ENCODE measurements at places on chromosomes 7 and 10. TPM values are rescaled to one million over a fixed set of nuclear protein-coding genes. Genes with fewer than 3 reads are reported as not detected.

GRCh38 chr7:6205971-6206660 lies 66.3 kb downstream of the CYTH3 start:
- no peak for DNase-seq
- peaks cover 18% of the 10 kb centered on the region for H3K27me3 ChIP-seq
- H3K4me3 ChIP-seq: no peak overlapping the region
- H3K36me3 ChIP-seq: no peaks in the 10 kb centered on the region

DNA sequence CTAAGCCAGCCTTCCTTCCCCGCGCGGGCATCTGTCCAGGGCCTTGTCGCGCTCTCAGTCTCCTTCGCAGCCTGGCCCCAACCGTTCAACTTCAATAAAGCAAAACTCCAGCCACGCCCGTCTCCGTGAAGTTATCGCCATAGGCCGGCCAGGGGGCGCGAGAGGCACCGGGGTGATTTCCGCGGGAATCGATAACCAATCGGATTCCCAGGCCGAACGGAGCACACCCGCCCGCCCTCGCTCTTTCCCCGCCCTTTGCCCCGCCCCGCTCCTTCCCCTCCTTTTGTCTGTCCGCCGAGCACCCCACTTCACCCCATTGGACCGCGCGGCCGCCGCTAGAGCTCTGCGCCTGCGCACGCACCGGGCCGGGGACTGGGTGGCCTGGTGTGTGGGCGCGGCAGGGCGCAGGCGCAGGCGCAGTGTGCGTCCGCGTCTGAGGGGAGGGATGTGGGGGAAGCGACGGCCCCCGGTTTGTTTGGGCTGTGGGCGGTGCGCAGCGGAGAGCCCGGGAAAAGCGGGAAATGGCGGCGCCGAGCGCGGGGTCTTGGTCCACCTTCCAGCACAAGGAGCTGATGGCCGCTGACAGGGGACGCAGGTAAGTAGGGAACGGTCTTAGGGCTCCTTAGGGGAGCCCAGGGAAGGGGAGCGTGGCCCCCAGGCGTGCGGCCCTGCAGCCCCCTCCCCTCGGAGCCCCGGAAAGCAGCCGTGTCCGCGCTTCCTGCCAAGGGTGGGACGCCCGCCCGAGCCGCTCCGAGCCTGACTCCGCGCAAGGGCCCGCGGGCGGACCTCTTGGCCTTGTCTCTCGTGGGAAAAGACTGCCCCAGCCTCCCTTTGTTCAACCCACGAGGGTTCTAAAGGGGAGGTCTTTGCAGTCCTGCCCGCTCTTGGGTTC lies at the start of gene CASP2:
Gene CASP2 (plus strand): TSS at position 417 of the 892 bp plus-strand sequence. CDS start 105 bp downstream, at position 522.
- DNase-seq: peak; percentile 99
- peak within 1 kb of the TSS; percentile 96 for H3K4me3 ChIP-seq
- no peaks in the 10 kb centered on the region for H3K27me3 ChIP-seq
- H3K36me3 ChIP-seq: peaks cover 44% of the 10 kb centered on the region
- H3K4me1 ChIP-seq: peaks cover 54% of the 10 kb centered on the region
- peak within 1 kb of the TSS; percentile 93 for H3K27ac ChIP-seq

DNA sequence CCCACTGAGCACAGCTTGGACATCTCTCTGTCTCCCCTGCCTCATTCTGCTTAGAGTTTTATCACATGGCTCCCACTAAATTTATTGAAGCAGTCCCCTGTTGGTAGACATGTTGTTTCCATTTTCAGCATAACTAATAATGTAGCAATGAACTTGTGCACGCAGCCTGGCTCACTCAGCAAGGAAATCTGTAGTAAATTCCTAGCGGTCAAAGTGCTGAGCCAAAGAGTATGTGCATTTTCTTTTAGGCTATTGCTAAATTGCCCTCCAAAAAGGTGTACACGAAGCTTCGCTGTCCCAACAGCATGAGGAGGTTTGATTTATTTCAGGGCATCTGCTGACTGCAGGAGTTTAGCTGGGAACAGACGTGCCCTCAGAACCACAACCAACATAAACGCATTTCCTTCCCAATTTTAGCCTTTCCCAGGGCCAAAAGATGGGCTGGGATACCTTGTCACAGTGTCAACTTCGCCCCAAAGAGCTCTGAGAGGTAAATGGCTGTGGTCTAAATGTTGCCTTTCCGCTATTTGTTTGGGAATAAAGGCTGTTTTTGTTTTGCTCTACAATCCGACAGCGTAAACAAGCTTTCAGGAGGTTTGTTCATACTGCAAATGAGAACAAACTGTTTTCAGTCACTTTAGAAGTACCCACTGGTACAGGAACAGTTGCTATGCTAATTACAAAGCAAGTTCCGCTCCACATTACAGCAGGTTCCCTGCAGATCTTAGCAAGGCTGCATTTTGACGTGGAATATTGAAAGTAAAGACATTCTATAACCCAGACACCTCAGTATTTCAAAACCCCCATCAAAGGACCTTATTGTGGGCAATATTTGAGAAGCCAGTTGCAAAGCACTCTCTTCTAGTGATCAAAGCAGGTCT lies 16.8 kb downstream of the VSIR start:
- peak overlapping the region; percentile 55 for H3K4me3 ChIP-seq
- peaks cover 69% of the 10 kb centered on the region for H3K4me1 ChIP-seq
- H3K27me3 ChIP-seq: no peaks in the 10 kb centered on the region
- no peak for DNase-seq
- peak overlapping the region; percentile 88 for H3K27ac ChIP-seq
- peaks cover 16% of the 10 kb centered on the region for H3K36me3 ChIP-seq

DNA sequence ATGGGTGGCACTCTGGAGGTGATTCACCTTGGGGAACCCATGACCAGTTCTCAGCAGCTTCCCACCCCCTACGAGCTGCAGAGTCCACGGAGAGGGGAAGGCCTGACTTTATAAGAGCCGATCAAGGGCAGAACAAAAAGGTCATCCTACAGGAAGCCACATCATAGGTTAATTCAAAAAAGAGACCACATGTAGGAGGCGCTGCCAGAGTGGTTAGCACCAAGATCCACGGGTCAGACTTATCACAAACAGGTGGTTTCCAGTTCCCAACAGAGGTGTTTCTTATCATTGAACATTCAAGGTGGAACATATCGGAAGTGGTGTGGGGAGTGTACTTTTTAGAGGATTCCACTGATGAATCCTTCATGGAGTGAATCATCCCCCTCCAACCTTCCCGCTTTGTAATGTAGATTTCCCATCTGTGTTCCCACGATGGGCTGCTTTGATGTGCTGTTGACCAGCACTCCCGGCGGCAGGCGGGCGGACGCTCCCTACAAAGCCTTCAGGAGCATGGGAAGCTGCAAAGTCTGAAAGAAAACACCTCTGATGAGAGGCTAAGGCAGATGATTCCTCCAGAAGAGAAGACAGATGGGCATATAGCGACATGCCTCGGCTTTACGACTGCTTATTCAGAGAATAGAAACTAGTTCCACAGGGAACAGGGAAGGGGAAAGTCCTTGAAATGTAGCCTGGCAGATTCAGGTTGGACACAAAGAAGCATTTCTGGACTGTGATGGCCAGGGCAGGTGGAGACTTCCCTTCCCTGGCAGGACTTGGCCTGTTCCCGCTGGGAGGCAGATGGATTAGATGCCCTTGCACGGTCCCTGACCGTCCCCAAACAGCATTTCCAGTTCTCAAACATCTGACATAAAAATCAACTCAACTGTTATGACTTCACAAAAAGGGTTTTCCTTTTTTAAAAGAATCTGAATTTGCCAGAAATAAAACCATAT lies 66.5 kb downstream of the AFAP1L2 start:
- peaks cover 31% of the 10 kb centered on the region for H3K4me1 ChIP-seq
- H3K27me3 ChIP-seq: peaks cover 8% of the 10 kb centered on the region
- peak; percentile 52 for DNase-seq
- no peaks in the 10 kb centered on the region for H3K36me3 ChIP-seq
- no peak overlapping the region for H3K4me3 ChIP-seq
- peak overlapping the region; percentile 34 for H3K27ac ChIP-seq

GRCh38 chr7:6012355-6013104 lies 3.5 kb downstream of the AIMP2 start:
- peak overlapping the region; percentile 66 for H3K27ac ChIP-seq
- no peak for DNase-seq
- peaks cover 37% of the 10 kb centered on the region for H3K36me3 ChIP-seq
- H3K27me3 ChIP-seq: no peaks in the 10 kb centered on the region
- H3K4me1 ChIP-seq: peaks cover 58% of the 10 kb centered on the region
- H3K4me3 ChIP-seq: no peak overlapping the region

DNA sequence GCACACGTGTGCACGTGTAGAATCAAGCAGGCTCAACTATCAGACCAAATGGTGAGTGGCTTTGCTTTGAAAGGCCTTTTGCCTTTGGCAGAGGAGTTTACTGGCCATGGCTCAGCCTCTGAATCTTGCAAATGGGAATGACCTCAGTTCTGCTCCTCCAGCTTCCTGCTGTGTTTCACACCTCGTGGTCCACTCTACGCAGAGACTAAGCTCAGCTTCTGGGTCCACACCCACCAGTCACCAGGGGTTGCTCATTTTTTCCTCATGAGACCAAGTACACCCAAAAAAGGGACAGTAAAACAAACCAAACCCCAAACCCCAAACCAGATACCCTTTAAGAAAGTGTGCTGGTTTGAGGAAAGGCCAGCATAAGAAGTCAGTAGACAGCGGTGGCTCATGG lies 236.4 kb downstream of the DNAJB6 start:
- peak; percentile 56 for DNase-seq
- H3K4me3 ChIP-seq: no peak overlapping the region
- peaks cover 8% of the 10 kb centered on the region for H3K36me3 ChIP-seq
- peak overlapping the region; percentile 29 for H3K27ac ChIP-seq
- peaks cover 80% of the 10 kb centered on the region for H3K4me1 ChIP-seq

Gene RPP30
- total RNA-seq: 48.8 TPM

DNA sequence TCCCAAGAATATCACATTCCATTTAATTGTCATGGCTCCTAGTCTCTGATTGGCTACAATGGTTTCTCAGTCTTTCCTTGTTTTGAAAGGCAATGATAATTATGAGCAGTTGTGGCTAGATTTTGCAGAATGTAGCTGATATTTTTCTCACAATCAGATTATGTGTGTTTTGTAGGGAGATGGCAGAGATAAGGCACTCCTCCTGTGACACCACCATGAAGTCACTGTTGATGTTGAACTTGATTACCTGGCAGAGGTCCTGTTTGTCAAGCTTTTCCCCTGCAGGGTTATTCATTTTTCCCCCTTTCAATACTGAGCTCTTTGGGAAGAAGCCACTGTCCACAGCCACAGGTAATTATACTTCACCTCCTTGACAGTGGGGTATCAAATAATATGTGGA lies 602.9 kb upstream of the PFKP start:
- DNase-seq: no peak
- H3K27ac ChIP-seq: no peak overlapping the region
- no peaks in the 10 kb centered on the region for H3K27me3 ChIP-seq

- H3K27ac ChIP-seq: no peak overlapping the region
- H3K4me1 ChIP-seq: no peaks in the 10 kb centered on the region
- H3K36me3 ChIP-seq: no peaks in the 10 kb centered on the region
- no peak overlapping the region for H3K4me3 ChIP-seq
- H3K27me3 ChIP-seq: peaks cover 9% of the 10 kb centered on the region
Measured at GRCh38 chr10:48505394-48506112, 99.3 kb downstream of the ARHGAP22 start.

GRCh38 chr7:66216687-66217086 lies 11.6 kb downstream of the TPST1 start:
- no peaks in the 10 kb centered on the region for H3K36me3 ChIP-seq
- DNase-seq: no peak
- H3K27me3 ChIP-seq: peaks cover 23% of the 10 kb centered on the region
- H3K27ac ChIP-seq: no peak overlapping the region

- no peak overlapping the region for H3K27ac ChIP-seq
- DNase-seq: peak; percentile 47
- H3K4me3 ChIP-seq: no peak overlapping the region
- H3K27me3 ChIP-seq: peaks cover 59% of the 10 kb centered on the region
Measured at GRCh38 chr7:24715661-24716479, 41.4 kb downstream of the GSDME start.

Data from activated CD8-positive, alpha-beta memory T cell treated with anti-CD3 and anti-CD28 coated beads, Interleukin-2, amount 10 ng/mL, durations not matched to agents 7 days and 5 days (primary cell).